Endothelial cell of umbilical vein (primary cell): ENCODE measurements at places on chromosomes 1 and 21. TPM values are rescaled to one million over a fixed set of nuclear protein-coding genes. Genes with fewer than 3 reads are reported as not detected.

The ZBTB18 gene
- 14.6 and 15.5 TPM in 2 replicates for polyA plus RNA-seq

DNA sequence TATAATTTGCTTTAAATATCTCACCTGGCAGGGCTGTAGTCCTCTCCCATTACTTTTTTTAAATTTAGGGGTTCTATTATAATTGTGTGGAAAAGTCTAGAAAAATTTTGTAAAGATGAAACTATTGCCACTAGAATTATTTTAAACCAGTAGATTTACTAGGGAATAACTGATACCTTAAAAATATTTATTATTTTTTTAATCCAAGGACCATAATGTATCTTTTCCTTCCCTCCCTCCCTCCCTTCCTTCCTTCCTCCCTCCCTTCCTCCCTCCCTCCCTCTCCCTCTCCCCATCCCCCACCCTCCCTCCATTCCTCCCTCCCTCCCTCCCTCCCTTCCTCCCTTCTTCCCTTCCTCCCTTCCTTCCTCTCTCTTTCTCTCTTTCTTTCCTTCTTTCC, 90.5 kb downstream of the DNM3 start:
- no peaks in the 10 kb centered on the region for H3K36me3 ChIP-seq
- no peaks in the 10 kb centered on the region for H3K27me3 ChIP-seq
- H3K27ac ChIP-seq: no peak overlapping the region
- H3K4me1 ChIP-seq: no peaks in the 10 kb centered on the region

GRCh38 chr1:103087256-103087655, 21.1 kb downstream of the COL11A1 start:
- H3K36me3 ChIP-seq: no peaks in the 10 kb centered on the region
- H3K27ac ChIP-seq: no peak overlapping the region
- peaks cover 2% of the 10 kb centered on the region for H3K27me3 ChIP-seq
- H3K4me3 ChIP-seq: no peak overlapping the region
- no peak for DNase-seq

GRCh38 chr1:173255214-173255813, 48.2 kb upstream of the TNFSF4 start:
- no peak overlapping the region for H3K4me3 ChIP-seq
- no peaks in the 10 kb centered on the region for H3K4me1 ChIP-seq
- no peaks in the 10 kb centered on the region for H3K36me3 ChIP-seq
- no peak overlapping the region for H3K27ac ChIP-seq

The ALG14 gene
- 2.1 and 2.6 TPM in 2 replicates for polyA plus RNA-seq

The MT1HL1 gene
- not detected in 2 replicates for polyA plus RNA-seq

The MMEL1 gene
- 1.2 and 3.4 TPM in 2 replicates for polyA plus RNA-seq

The KRTAP13-3 gene
- polyA plus RNA-seq: not detected in 2 replicates

- H3K36me3 ChIP-seq: no peaks in the 10 kb centered on the region
- H3K27me3 ChIP-seq: no peaks in the 10 kb centered on the region
- H3K27ac ChIP-seq: no peak overlapping the region
- H3K4me1 ChIP-seq: no peaks in the 10 kb centered on the region
- no peak for DNase-seq
- H3K4me3 ChIP-seq: no peak overlapping the region
These were observed 1528.0 kb upstream of the TPTE start for GRCh38 chr21:8993284-8993942.

DNA sequence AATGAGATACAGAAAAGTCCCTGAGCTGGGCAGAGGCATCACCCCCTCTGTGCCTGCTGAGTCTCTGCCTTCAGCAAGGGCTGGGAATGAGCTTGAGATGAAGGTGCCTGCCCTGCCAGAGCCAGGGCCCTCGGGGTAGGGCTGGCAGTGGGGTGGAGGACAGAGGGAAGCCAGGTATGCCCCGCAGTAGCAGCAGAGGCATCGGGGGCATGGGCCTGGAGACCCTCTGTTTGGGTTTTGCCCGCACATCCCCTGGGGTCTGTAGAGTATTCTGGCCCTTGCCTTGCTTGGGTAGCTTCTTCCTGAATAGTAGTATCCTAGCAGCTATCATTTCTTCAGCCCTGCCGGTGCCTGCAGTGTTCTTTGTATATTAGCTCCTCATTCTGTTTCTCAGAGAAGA, 33.0 kb downstream of the QSOX1 start:
- DNase-seq: no peak
- peaks cover 30% of the 10 kb centered on the region for H3K36me3 ChIP-seq
- H3K27ac ChIP-seq: no peak overlapping the region
- H3K27me3 ChIP-seq: no peaks in the 10 kb centered on the region
